ENCODE measurements at places on chromosomes 6 and 20.

GRCh38 chr6:119742188-119742803 is 392.7 kb upstream of the MAN1A1 start:
- no peak for DNase-seq

GRCh38 chr20:40746251-40746650 is 57.2 kb upstream of the MAFB start:
- DNase-seq, result no peak

- DNase-seq, result no peak
These were observed 2.2 kb upstream of the IL20RA start for GRCh38 chr6:137046871-137047412.

GRCh38 chr20:32167552-32167951 is 40.0 kb downstream of the PLAGL2 start:
- DNase-seq, result no peak

- DNase-seq, result no peak
These were observed 19.1 kb downstream of the BTN2A1 start for GRCh38 chr6:26476896-26477295.

DNA sequence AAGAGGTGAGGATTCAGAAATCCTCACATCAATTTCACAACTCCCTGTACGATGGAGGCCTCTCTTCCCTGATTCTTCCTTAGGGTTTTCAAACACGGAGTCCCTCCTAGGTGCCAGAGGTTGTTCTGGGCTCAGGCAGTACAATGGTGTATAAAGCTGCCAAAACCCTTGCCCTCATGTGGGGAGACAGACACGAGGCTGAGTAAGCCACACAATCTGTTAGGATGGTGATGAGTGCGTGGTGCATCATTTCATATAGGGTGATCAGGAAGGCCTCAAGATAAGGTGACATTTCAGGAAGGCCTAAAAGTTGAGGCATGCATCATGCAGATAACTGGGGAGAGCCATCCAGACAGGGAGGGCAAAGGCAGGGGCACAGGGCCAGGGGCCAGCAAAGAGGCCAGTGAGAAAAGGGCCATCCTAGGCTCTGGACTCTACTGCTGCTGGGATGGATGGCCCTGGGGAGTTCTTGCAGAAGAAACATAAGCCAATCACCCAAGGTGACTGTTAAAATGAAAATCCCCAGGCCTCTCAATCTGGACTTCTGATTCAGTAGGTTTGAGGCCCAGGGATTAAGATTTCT is 186.5 kb downstream of the PRKN start:
- no peak for DNase-seq

GRCh38 chr6:23145781-23146180 is 576.4 kb downstream of the HDGFL1 start:
- DNase-seq, result no peak

DNA sequence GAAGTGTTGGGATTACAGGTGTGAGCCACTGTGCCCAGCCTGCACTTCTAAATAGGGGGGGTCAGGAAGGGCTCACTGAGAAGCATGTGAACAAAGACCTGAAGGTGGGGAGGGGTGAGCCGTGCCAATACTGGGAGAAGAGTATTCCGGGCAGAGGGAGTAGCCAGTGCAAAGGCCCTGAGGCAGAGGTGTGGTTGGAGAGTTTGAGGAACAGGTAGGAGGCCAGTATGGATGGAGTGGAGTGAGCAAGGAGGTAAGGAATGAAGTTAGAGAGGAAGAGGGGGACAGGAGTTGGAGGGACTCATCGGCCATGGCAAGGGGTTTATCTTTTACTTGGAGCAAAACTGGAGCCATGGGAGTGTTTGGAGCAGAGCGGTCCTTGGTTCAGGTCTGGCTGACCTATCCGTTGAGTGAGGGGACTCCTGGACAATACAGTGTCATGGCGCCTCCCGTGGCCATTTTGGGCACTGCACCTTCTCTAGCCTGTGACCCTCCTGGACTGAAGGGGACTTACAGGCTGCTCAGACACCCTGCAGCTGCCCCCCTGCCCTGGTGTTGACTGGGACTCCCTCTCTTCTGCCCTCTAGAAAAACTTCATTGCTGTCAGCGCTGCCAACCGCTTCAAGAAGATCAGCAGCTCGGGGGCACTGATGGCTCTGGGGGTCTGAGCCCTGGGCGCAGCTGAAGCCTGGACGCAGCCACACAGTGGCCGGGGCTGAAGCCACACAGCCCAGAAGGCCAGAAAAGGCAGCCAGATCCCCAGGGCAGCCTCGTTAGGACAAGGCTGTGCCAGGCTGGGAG is 12.1 kb downstream of the FOXS1 start:
- peak; percentile 15 for DNase-seq

DNA sequence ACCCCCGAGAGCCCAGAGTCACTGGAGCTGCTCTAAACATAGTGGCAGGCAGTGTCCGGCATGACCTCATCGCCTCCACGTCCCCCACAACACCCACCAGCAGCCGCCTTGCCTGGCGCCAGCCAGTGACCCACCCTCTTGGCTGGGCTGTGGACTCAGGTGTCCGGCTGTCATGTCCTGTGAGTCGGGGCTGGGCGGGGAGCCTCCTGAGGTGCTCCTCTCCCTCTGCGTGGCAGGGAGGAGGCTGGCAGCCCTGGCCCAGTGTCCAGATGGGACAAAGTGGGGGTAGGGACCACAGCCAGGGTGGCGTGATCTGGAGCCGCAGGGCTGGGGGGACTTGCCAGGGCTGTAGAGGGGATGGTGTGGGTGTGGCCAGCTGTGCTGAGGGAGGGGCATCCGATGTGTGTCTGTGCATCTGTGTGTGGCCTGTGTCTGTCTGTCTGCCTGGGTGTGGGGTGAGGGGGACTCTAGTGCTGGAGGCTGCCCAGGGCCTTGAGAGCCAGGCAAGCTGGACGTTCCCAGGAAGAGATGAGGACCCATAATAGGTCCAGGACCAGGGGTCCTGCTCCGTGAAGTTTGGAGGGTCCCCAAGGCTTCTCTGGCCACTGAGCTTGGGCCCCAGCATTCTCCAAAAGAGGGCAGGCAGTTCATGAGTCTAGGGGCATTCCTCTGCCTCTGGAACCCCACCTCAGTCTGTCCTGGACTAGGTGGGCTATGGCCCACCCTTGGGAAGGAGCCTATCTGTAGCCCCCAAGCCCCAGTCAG is 2.3 kb upstream of the SOX18 start:
- no peak for DNase-seq

DNA sequence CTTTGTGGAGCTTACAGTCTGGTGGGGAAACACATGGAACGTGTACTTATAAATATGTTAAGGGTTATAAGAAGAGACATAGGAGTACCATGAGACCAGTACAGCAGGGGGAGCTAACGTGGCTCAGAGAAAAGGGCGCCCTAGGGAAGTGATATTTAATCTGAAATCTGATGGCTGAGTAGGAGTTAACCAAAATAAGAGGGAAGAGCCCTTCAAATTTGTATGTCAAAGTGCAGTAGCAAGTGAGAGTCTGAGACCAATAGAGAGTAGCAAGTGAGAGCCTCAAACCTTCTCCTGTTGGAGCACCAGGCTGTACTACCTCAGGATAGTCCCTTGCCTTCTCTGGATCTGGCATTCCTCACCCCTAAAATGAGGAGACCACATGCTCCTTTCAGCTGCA is 6.1 kb upstream of the PKIG start:
- no peak for DNase-seq

DNA sequence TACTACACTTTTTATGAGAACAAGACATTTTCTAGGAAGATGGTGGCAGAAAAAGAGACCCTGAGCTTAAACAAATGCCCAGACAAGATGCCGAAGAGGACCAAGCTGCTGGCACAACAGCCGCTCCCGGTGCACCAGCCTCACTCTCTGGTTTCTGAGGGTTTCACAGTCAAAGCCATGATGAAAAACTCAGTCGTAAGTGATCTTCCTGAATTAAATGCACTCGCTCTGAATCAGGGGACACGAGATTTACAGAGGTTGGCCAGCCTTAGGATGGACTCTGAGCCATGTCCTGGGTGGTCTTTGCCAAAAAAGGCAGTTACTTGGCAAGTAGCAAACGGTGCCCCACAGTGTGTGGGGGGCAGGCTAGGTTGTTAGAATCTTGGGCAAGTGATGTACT is 423 bp downstream of the PACRG start:
- DNase-seq, result no peak

DNA sequence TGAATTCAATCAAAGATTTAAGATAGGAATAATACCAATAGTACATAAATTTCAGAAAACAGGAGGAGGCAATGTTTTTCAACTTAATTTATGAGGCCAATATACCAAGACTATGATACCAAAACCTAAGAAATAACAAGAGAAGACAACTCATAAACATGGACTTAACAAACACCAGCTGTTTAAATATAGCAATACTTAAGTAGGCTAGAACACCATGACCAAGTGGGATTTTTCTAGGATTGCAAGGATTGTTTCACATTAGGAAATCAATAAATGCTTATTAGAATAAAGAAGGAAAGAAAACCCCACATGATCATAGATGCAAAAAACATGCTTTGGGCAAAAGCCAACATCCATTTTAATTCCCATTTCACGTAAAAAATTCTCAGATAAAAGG is 355.1 kb downstream of the EPM2A start:
- DNase-seq, result no peak

GRCh38 chr6:83071023-83071422 is 3.6 kb downstream of the DOP1A start:
- no peak for DNase-seq

GRCh38 chr6:7143476-7143974 is 35.8 kb downstream of the RREB1 start:
- DNase-seq, result no peak

GRCh38 chr6:151682922-151683321 is 124.6 kb upstream of the ESR1 start:
- DNase-seq, result no peak

Measured in central memory CD4-positive, alpha-beta T cell (primary cell).